D721Med (cell line): ENCODE measurements at places on chromosomes 3 and 15.

- no peak for DNase-seq
These were observed 65.9 kb downstream of the BTD start for GRCh38 chr3:15667484-15667883.

- no peak for DNase-seq
These were observed 239.1 kb upstream of the AZI2 start for GRCh38 chr3:28587723-28588122.

DNA sequence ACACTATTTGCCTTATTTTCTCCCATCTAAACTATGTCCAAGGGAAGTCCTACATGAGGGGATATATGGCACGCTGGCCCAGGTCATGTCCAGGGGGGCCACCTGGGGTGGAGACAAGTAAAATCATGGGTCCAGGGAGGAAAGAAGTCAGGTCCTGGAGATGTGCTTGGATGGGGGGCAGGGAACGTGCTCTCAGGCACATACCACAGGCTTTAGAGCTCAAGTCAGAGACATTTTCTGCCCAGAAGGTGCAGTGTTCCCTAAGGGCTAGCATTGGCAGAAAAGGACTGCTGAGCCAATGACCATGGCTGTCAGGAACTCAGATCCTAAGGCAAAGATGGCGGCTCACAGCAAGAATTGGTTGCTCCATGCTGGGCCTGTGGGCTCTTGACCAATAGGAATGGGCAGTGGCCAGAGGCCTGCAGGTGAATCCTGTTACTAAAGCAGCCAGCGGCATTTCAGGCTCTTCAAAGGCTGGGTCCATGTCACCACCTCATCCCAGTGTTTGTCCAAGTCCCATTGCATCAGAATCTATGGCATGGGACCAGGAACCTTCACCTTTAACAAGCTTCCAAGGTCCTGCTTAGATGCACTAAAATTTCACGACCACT is 175.0 kb downstream of the RPLP1 start:
- DNase-seq, result no peak

DNA sequence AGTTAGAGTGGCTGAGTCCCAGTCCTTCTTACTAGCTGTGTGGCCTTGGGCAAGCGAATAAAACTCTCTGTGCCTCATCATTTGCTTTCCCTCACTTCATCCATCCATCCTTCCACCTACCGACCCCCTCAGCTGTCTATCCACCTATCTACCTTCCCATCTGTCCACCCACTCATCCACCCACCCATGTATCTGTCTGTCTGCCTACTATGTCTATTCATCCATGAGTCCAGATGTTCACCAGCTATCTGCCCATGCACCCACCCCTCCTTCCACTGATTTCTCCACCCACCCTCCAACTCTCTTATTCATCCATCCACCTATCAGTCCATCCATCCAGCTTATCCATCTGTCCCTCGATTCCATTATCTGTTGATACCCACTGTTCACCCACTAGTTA is 60.4 kb upstream of the ATP2B2 start:
- DNase-seq, result no peak

DNA sequence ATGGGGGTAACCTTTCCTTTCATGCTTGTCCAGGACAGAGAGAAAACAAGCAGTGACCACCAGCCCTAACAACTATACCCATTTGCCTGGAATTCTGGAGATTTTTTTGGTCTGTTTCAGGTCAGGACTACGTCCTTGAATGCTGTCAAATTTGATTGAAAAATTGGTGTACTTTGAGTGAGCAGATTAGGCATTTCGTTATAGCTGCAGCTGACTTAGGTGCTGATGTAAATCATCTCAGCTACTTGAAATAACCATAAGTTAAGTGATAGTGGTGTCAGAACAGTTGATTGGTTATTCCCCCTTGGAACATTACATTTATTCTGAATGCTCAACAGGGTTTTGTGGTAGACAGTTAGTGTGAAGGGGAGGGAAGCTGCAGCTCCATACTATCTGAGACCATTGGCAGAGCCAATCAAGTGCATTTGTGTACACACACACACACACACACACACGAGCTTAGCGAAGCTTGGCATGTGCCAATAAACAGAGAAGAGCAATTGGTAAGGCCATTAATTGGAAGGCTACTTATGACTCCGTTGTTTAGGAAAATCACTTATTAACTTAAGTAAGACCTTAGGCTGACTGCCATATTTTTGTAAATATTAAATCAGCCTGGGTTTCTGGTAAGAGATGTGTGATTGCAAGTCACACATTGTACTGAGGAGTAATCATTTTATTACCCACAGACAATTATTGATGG is 447.8 kb downstream of the MFSD1 start:
- no peak for DNase-seq

DNA sequence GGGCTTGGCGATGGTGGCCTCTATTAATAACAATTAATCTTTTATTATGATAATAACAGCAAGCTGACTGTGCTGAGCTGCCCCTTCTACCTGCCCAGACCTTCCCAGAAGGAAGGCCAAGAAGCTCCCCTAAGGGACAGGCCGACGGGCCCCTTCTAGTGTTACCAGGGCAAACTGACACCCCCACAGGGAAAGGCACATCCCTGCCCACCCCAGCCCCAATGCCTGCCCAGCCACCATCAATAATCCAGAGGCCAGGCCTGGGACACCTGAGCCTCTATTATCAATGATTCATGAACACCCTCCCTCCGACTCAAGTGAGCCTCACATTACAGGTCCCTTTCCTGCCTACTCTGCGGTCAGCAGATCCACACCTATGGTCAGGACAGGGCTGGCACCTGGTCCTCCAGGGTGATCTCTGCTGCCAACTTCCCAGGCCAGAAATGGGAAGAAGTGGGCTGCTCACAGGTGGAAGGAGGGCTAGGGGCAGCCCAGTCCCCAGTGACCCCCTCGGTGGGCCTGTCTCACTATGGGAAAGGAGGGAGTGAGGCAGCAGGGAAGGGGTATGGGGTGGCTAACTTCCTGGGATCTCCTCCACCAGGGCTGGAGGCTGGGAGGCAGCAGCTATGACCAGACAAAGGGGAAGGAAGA is 1.8 kb downstream of the TWF2 start:
- DNase-seq, result no peak

DNA sequence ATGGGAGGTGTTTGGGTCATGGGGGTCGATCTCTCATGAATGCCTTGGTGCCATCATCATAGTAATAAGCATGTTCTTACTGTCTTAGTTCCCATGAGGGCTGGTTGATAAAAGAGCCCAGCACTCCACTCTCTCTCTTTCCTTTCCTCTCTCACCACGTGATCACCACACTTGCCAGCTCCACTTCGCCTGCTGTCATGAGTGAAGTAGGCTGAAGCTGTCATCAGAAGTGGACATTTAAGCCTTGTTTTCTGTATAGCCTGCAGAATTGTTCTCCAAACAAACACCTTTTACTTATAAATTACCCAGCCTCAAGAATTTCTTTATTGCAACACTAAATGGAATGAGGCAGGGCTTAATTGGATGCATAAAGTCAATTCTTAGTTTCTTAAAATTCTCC is 6.1 kb downstream of the OR5H1 start:
- DNase-seq, result no peak

DNA sequence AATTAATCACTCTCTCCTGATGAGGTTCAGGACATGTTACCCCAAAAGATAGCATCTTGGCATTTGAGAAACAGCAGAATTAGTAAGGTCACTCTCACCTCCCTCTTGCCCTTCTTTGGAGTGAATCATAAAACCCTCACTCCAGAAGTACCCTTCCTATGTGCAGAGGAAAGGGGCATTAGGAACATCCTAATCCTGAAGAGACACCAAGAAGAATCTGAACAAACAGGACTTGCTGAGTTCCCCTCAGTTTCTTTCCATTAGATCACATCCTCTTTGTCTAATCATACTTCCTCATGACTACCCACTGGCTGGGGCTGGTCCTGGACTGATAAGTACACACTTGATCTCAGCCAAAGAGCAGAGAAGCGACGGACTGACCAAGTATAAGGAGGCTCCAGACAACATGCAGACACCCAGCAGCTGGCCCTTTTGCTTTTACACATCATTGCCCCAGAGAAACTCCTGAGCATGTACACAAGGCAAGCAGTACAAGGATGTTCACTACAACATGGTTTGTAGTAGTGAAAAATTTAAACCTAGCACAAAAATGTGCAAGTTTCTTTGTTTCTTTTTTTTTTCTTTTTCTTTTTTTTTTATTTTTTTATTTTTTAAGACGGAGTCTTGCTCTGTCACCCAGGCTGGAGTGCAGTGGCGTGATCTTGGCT is 15.0 kb upstream of the TM6SF1 start:
- no peak for DNase-seq

DNA sequence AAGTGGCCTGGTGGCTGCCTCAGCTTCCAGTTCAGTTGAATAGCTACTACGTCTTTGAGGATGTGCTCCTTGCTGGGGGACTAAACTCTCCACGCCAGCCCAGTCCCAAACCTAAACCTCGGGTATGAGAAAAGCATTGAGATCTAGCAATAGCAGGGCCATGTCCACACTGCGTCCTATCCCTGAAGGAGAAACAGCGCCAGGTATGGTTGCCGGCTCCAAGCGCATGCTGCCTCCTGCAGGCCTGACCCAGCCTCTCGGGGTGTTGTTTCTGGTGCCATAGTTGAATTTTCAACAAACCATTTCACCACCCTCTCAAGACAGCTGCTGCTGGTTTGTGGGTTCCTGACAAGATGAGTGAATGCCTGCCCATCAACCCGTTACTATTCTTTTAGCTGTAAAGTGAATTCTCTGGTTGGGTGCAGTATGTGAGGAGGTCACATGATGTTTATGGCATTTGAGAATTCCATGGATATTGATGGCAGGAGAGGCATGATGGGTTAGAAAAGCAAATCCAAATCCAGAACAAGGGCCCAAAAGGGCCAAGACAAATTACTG is 13.0 kb upstream of the SLC28A1 start:
- no peak for DNase-seq

- DNase-seq, result no peak
These were observed 7.2 kb downstream of the FAH start for GRCh38 chr15:80159811-80160569.

GRCh38 chr15:45714590-45715488 is 80.0 kb downstream of the SQOR start:
- no peak for DNase-seq

DNA sequence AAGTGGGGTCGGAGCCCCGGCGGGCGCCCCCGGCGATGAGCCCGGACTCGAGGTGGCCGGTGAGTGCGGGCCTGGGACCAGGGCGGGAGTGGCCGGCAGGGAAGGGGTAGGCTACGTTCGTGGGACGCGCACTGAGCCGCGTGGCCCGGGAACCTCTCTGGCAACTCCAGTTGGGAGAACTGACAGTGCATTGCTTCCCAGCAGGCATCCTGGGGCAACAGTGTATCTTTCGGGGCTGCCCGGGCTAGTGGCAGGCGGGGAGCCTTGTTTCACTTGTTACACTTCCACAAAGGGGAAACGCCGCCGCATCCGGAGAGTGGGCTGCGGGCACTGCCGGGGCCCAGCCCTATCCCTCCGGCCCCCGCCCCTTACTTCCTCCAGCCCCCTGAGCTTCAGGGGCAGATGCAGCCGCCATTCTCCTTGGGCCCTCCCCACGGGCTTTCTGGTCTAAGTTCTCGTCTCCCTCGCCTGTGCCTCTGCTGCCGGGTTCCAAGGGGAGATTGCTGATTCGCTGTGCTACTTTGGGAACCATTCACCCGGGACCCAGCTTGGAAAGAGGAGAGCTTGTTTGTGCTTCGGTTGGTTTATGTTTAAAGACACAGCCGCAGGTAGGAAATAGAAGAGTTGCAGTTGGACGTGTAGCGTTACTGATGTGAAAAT is 675 bp downstream of the BRPF1 start:
- no peak for DNase-seq

DNA sequence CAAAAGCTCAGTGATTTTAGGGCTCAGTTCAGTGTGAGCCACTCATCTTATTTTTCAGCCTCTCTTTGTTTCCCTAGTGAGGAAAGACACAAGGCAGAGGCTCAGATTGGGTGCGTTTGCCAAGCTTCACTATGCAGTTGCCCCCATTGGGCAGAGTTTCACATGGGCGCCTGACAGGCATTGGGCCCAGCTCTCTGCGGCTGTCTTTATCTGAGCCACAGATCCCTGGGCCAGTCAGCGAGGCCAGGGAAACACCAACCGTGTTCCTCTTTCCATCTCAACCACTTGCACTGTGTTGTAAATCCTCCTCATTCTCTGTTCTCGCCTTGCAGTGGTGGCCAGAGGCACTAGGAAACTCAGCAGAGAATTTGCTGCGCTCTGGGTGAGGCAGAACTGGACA is 10.8 kb downstream of the ESYT3 start:
- no peak for DNase-seq
